ENCODE measurements at places on chromosomes 2 and 18. TPM values are rescaled to one million over a fixed set of nuclear protein-coding genes. Genes with fewer than 3 reads are reported as not detected.

DNA sequence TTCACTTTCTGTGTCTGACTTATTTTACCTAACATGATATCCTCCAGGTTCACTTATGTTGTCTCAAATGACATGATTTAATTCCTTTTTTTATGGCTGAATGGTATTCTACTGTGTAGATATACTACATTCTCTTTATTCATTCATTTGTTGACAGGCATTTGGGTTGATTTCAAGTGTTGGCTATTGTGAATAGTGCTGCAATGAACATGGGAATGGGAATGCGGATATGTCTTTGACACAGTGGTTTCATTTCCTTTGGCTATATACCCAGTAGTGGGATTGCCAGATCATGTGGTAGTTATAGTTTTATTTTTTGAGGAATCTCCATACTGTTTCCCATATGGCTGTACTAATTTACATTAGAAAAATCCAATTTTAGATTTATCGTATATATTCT is 195.4 kb upstream of the KLHL14 start:
- no peaks in the 10 kb centered on the region for H3K27me3 ChIP-seq
- no peak overlapping the region for H3K27ac ChIP-seq
- H3K4me3 ChIP-seq, result no peak overlapping the region
- DNase-seq, result no peak

HOXD13 gene
- total RNA-seq, result not detected

CDH20 gene
- not detected for total RNA-seq

DNA sequence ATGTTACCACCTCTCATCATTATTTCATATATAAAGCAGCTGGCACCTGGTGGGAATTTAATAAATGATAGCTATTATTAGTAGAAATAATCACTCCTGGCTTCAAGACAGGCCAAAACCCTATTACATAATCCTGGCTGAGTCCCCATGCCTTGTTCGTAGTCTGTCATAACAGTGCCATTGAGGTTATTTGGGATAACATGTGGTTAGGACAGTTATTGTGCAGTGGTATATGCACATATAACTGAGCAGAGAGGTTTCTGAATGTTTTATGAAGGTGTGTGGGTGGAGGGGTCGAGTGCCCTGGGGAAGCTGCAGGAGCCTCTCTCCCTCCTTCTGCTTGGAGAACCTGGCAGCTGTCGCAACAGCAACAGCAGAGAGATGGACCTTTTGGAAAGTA is 162.4 kb upstream of the NABP1 start:
- peaks cover 8% of the 10 kb centered on the region for H3K4me1 ChIP-seq
- H3K4me3 ChIP-seq, result no peak overlapping the region
- no peak overlapping the region for H3K27ac ChIP-seq
- no peaks in the 10 kb centered on the region for H3K27me3 ChIP-seq
- no peak for DNase-seq
- H3K36me3 ChIP-seq, result no peaks in the 10 kb centered on the region

DNA sequence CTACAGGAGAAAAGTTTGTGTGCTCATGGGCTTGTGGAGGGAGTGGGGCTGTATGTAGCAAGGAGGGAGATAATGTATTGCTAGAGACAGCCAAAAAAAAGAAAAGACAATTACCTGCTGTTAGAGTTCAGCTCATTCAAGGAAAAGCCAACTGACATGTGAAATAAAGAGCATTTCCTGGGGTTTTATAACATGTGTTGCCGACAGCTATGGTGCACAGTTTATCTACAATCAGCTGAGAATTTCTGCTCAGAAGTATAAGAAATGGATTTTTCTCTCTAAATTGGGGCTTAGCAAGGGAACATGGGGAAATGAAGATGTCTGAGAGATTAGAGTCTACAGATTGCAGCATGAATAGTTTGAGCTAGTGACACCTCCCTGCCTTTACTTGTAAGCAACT is 674.1 kb downstream of the SUCLG1 start:
- no peaks in the 10 kb centered on the region for H3K27me3 ChIP-seq
- no peak for DNase-seq
- H3K4me1 ChIP-seq, result no peaks in the 10 kb centered on the region
- H3K27ac ChIP-seq, result no peak overlapping the region

Data from chondrocyte (in vitro differentiated cells).